ENCODE measurements at places on chromosomes 16 and 17.

GRCh38 chr17:15348021-15348420, 6.6 kb upstream of the TEKT3 start:
- DNase-seq, result no peak

DNA sequence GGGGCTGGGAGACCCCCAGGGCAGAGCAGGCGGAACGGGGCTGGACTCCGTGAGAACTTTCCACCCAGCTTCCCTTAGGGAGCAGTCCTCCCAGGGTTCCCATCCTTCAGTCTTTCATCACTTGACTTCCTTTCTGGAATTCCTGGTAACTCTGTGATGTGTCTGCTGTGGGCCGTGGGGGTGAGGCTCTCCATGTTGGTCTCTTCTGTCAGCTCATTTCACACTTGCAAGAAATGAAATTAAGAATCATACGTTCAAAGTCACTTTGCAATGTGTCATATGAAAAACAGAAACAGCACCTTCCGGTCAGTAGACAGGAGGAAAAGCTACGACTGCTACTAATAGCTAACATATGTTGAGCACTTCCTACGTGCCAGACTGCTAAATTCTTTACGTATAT, 5.4 kb upstream of the BBS2 start:
- no peak for DNase-seq

GRCh38 chr17:70369391-70369790, 200.1 kb downstream of the KCNJ2 start:
- DNase-seq, result no peak

DNA sequence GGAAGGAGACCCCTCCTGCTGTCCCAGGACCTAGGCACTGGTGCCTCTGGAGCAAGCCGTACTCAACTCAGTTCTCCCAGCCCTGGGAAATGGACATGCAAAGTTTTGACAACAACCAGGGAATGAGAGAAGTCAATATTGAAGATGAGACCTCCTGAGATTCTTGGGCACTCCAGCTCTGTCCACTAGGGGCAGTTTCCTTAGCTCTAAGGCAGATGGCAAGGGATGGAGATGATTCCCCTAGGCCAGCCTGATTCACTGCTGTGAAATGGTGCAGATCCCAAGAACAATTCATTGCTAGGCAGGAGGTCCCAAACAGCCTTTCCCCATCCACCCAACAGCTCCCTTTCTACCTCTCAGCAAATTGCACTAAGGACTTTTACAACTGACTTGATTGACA, 20.5 kb upstream of the SDR42E2 start:
- DNase-seq, result no peak

GRCh38 chr17:50198026-50198669, 3.3 kb downstream of the COL1A1 start:
- DNase-seq, result no peak

DNA sequence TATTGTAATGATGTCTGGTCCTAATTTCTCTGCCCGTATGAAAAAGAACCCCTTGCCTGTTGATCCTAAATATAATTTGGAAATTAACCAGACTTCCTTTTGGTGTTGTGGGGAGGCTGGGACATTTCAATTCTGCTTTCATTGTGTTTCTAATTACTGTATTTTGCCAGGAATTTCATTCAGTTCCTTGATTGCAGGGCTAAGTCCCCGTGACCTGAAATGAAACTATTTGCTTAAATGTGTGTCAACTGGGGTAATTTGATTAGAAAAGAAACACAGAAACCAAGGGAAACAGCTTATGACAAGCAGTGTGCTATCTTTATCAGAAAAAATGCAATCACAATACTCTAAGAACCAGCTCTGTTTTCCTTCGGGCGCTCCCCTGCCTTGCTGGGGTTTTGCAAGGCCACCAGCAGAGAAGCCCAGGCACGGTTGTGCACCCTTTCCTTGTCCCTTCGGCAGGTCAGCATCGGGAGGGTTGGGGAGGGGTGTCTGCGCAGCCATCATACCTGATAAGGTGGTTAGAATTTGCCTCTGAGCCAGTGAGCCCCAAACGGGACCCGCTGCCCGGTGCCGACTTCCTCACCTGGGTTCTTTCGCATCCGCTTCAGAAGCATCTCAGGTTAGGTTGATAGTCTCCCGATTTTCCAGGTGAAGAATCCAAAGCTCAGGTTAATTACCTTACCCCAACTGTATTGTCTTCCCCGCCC, 19.4 kb downstream of the KLHL36 start:
- DNase-seq, result no peak

GRCh38 chr17:44010966-44011647, 3.7 kb downstream of the TMEM101 start:
- DNase-seq, result no peak

DNA sequence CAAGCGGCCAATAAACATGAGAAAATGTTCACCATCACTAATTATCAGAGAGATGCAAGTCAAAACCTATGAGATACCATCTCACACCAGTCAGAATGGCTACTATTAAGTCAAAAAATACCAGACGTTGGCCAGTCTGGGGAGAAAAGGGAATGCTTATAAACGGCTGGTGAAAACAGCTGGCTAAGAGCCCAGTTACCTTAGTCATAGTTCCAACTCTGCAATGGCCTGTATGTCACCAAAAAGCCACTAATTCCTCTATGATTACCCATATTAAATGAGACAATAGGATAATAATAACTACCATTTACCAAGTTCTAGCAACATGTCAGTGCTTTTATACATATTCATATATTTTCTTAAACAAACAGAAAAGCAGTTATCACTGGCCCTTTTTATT, 42.9 kb upstream of the CDRT4 start:
- DNase-seq, result no peak

GRCh38 chr16:86959091-86959651, 358.0 kb downstream of the C16orf95 start:
- DNase-seq, result no peak

DNA sequence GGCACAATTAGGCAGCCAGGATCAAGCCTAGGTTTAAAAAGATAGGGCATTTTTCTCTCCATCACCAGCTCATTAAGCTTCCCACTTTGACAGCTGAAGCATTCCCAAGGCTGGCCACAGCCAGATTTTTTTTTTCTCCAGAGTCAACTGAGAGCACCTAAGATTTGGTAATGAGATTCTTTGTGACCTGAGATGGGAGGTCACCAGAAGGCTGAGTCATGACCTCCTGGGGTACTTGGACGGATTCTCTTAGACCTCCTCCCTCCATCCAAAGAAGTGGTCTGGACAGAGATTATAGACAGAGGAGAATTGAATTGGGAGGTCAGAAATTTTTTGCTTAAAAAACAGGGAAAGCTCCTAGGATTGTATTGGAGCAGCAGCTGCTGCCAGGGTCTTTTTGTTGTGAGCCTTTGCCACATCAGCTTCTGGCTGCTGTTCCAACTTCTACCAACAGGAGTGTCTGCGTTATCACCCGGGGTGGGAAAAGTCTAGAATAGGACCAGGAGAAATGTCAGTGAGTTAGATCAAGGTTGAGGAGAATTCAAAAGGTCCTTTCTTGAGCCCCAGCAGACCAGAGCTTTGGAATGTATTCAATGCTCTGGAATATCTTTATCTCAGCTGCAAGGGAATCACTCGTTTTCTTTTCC, 221.2 kb upstream of the N4BP1 start:
- no peak for DNase-seq

- DNase-seq, result no peak
Observed at GRCh38 chr17:30256756-30257506, 21.4 kb upstream of the SLC6A4 start.

- no peak for DNase-seq
Observed at GRCh38 chr17:35732806-35733136, 1.3 kb downstream of the RASL10B start.

Data from activated naive CD8-positive, alpha-beta T cell treated with anti-CD3 and anti-CD28 coated beads, Interleukin-2, amount 50 U/mL, for 16 hours (primary cell).